ENCODE measurements at places on chromosomes 6 and 20.

DNA sequence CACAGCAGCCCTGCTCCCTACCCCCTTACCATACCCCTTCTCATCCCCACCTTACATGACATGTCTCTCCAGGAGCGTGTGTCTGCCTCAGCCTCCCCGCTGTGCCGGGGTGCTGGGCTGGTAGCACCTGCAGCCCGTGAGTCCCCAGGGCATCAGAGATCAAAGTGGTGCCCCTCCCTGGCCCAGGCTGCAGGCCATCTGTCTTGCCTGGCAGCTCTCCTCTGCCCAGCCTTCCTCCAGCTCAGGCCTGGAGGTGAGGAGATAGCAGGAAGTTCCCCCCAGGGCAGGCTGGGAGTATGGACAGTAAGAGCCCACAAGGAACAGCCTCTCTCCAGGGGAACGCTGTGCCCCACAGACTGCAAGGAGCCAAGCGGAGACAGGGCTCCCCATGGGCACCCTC is 35.3 kb downstream of the GRM4 start:
- no peak for DNase-seq

DNA sequence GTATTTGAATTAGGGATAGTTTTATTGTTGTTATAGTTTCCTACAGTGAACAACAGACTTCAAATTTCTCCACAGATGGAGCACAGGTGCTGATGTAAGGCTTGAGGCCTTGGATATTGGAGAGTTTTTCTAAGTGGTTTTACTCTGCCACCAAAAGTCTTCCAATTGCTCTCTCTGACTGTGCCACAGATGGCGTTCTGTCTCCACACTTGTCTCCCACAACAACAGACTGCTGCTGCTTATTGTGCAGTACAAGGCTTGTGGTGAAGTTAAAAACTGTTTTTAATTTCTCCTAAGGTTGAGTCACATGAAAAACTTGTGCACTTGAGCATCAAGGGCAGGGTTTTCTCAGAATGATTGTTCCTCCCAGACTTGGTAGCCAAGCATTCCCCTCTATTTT is 460.9 kb upstream of the KHDRBS2 start:
- DNase-seq = no peak

DNA sequence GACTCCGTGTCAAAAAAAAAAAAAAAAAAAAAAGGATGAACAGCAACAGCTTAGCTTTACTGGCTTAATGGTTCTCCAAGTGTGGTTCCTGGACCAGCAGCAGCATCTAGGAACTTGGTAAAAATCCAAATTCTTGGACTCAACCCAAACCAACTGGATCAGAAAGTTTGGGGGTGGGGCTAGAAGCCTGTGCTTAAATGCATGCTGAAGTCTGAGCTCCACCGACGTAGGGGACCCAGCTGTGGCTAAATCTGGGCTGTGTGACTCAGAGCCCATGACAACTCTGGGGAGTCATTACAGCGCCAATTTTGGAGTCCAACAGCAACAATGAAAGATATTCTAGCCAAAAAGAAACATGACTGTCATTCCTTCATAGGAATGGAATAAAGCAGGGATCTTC is 13.6 kb upstream of the CHD6 start:
- no peak for DNase-seq

GRCh38 chr6:82570083-82570482 is 206.5 kb downstream of the TPBG start:
- no peak for DNase-seq

DNA sequence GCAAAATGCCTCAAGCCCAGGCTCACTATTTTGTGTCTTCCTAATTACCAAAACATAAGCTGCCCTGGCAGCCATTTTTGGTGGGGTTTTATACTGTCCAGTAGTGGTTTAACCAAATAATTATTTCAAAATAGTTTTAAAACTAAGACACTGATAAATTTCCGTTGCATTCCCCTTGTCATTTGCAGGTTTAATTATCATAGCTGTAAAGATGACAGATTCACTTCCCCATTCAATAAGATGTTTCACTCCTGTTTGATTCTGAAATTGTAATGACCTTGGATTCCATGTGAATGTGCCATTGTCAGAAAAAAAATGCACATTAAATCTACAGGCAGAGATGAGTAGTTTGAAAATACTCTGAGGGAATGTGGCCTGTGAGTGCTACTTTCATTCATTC is 172.0 kb downstream of the COL9A1 start:
- DNase-seq = no peak

DNA sequence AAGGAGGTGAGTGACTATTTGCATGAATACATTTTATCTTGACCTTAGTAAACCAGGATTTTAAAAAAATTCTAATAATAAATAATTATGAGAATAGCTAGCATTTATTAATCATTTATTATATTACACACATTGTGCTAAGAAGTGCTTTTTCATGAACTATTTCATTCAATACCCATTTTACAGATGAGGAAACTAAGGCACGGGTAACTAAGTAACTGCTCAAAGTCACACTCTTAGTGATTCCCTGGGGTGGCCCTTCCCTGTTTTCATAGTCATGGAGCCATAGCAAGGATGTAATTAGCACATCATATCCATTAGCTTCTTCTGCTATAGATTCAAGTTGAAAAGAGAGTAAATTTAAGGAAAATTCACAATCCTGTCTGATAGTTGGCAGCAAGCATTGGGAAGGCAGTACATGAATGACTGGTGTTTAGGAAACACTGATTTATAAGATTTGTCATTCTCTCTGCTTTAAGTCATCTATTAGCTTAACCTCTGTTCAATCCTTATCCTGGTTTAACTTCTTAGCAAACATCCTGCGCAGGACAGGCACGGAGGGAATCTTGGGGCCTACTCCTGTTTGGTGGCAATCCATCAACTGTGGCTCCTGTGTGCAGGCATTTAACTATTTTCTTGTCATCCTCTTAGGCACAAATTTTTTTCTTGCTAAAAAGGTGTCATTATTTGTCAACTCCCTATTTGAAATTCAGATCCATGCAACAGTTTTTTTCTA is 68.3 kb downstream of the RIN2 start:
- DNase-seq = no peak

DNA sequence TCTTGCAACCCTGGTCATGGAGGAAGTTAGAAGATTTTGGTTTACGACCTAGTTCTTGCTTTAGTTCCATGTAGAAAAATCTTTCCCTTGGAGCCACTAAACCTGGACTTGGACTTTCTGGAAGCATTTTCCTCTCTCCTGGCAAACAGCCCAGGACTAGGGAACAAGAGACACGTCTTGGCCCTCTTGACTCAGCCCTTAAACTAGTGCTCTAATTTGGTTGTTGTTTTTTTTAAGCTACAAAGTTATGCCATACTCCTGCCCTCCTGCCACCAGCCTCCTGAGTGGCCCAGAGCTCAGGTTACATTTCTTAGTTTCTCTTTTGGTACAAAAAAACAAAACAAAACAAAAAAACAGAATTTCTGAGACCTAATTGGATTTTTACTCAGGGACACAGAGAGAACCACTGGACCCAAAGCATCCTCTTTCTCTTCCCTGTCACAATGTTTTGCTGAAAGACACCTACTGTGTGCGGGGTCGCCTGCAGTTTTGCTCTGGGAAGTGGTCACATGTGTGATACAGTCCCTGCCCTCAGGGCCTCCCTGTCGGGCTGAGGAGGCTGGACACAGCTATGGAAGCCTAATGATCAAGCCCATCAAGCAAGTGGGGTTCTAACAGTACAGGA is 32.3 kb upstream of the SCUBE3 start:
- DNase-seq = no peak

GRCh38 chr6:21281366-21281765 is 312.2 kb upstream of the SOX4 start:
- DNase-seq = no peak

DNA sequence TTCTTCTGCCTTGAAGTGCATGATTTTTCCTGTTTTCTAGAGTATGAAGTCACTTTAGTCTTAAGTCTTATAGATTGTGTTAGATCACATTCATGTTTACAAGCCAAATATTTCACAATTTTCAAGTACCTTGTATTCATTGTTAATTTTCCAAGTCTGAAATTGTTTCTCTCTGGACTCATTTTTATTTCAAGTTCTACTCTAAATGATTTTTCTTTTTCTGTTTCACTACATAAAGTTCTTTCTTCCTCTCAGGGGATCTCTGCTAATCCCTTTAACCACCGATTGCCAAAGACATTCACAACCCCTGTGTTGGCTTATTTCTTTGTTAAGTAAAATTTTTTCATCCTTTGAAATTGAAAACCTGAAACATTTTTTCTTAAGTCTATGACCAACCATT is 805.7 kb downstream of the KIF16B start:
- no peak for DNase-seq

DNA sequence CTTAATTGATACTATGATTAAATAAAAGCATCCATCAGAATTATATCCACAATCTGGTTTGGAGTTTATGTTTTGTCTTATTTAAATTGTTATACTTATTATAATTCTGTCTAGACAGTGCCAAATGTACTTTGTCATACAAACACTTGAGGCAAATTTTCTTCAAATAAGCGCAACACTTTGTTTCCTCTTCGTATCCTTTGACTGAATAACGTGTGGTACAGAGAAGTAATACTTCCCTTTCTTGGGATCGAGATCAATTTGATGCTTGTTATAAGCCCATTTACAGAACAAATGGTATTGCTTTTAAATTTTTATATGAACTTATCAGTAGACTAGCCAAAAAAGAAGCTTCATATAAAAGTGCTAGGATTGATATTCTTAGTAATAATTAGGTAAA is 111.0 kb downstream of the ATG5 start:
- no peak for DNase-seq

DNA sequence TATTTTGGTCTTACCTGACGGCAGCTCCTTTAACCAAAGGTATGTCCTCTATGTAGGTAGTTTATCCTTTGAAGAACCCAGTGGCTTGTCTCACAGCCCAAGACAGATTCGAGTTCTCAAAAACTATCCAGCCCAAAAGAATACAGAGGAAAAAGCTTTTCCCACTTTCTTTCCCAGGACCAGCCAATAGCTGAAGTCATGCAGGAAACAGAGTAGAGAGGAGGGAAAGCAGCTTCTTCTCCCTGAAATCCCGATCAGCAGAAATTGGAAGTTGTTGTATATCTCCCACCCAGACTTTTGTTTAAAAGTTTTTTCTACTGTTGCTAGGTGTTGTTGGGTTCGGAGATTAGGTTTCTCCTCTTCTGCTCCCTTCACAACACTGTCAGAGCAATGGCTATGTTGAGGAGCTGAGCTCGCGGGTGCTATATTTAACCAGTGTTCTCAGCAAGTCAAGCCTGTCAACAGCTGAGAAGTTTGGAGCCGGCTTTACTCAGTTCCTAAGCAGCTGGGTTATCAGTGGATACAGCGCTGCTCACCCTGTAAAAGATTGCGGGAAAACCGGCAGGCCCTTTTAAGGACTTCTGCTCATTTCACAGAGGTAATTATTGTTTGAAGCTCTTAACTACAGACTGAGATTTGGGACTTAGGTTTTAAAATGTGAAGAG is at the start of gene FILIP1:
Gene FILIP1 (minus strand): TSS at position 401 of the 665 bp plus-strand sequence. CDS start 78,828 bp downstream, outside the sequence.
- DNase-seq = no peak

DNA sequence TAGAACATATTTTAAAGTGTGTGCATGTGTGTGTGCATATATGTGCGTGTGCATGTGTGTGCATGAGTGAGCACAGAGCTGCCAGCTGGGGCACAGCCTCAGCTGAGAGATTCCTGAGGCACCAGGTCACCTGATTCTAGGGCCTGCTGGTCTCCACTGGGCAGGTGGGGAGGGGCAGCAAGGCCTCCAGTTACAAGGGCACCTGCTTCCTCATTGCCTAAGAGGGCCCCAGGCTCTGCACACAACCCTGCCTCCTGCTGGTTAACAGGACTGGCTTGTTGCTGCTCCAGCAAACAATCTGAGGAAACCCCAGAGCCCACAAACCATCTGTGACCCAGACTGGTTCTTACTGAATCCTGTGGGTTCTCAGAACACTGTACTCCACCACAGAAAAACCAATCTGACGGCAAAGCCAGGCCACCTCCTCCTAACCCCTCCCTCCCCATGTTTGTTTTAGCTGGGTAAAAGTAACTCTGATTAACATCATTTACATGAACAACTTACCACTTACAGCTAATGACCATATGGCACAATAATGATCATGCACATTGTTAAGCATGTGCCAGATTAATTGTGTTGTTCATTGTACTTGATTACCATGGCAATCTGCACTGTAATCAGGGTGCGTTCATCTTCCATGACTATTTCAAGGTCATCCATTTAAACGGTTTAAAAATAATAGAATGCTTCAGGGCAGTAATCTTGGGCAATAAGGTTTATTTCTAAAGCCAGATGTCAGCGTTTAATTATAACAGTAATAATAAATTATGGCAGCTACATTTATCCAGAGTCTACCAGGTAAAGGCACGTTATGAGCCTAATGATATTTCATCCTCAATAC is 23.1 kb upstream of the UBE2J1 start:
- peak; percentile 45 for DNase-seq

DNA sequence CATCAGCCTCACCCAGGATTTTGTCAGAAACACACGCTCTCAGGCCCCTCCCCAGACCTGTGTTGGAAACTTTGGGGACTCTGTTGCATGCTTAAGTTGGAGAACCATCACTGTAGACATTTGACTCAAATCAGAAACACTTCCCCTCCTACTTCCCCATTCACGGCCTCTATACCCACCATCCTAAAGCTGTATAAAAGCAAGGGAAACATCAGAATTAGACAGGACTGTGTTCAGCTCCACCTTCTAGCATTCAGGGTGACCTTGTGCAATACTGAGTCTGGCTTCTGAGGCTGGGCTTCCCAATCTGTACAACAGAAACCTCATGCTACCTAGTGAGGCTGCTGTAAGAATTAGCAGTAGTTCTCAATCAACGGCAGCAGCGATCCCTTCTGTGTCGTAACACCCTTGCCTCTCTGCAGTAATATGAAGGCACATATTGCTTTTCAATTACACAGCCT is 252.3 kb downstream of the LY86 start:
- no peak for DNase-seq

- DNase-seq = no peak
These were observed 22.4 kb downstream of the OR2B2 start for GRCh38 chr6:27889628-27890444.

DNA sequence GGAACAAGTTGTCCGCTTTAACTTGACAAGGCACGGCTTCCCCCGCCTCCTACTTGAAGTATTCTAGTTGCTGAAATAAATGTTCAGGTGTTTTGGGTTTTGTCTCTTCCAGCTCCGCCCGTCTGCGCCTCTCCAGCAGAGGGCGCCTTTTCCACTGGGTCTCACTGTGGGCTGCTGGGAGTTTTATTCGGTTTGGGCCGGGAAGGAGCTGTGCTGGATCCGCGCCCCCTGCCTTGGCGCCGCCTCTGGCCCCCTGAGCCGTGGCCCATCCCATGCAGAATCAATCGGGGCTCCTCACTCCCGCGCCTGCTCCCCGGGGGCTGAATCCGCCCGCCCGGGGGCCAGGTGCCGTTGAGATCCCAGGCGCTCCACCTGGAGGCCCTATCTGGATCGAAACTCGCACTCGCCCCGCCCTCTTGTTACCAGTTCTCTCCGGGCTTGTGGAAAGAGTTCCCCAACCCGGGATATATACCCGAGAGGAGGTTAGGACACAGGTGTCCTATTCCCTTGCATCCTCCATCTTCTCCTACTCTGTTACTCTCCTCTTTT is 51.0 kb upstream of the TCF21 start:
- no peak for DNase-seq

GRCh38 chr6:23704479-23705052 is 421.4 kb upstream of the NRSN1 start:
- no peak for DNase-seq

DNA sequence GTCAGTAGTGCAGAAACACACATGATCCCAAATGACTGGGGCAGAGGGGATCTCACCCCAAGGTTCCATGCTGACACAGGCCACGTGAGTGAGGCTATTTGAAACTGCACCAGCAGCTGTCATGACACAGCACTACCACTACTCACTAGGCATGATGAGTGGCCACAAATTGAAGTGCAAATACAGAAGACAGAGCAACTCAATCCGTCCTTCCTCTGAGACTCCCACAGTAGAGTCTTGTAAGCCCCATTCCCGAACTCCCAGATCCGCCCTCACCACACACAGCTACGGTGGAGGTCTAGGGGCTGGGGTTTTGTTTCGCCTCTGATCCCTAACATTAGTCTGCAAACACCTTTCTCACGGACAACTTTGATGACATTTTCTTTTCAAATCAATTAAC is 113.3 kb upstream of the NUP153 start:
- no peak for DNase-seq

Data from stimulated activated CD8-positive, alpha-beta memory T cell treated with anti-CD3 and anti-CD28 coated beads, Interleukin-4, amount 100 ng/mL, for 1 hour (primary cell).